NAMALWA (cell line): ENCODE measurements at places on chromosomes 1 and 21.

DNA sequence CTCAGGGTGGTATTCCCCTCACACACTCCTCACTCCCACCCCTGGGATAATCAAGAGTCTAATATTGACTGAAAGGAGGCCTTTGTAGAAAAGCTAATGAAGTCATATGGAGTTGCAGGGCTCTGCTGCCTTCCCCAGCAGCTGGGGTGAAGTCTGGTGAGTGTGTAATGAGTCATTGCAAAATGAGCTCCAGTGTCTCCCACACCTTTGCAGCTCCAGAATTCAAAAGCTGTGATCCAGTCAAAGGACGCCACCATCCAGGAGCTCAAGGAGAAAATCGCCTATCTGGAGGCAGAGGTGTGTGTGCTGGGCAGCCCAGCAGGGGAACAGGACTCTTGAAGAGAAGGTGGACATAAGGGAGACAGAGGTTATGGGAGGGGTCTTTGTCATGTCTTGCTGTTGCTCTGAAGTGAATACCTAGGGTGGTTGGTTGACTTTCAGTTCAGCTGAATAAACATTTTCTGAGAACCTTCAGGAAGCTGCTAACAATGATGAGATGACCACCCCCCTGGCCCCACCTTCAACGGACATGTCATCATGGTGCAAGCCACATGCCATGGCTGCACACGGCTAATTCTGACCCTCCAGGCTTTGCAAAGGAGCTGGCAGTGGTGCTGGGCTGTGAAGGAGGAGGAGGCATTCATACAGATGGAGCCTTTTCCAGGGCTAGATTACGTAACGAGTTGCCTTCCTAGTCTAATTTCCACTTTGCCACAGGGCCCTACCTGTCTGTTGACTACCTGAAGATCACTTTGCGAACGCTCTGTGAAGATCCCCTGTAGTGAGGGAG lies 32.2 kb upstream of the SNX27 start:
- no peak for DNase-seq

DNA sequence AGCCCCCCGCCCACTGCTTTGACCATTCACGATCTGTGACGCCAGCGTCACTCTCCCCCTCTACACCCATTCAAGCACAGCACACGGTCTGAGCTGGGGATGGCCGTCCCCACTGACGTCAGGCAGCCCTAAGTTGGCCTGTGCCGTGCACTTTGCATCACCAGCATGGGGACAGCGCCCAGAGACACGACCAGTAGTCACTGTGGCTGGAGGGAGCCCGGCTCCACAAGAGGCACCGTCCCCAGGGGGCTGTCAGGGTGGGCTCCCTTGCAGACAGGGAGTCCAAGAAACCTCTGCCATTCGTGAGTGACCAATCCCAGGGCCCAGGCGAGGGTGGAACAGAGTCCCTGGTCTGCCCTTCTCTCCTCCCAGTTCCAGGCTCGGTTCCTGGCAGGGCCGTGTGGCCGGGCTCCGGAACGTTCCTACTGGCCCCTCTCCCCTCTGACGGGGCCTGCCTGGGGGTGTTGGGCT lies 2.3 kb downstream of the KRTAP10-8 start:
- DNase-seq, result no peak

DNA sequence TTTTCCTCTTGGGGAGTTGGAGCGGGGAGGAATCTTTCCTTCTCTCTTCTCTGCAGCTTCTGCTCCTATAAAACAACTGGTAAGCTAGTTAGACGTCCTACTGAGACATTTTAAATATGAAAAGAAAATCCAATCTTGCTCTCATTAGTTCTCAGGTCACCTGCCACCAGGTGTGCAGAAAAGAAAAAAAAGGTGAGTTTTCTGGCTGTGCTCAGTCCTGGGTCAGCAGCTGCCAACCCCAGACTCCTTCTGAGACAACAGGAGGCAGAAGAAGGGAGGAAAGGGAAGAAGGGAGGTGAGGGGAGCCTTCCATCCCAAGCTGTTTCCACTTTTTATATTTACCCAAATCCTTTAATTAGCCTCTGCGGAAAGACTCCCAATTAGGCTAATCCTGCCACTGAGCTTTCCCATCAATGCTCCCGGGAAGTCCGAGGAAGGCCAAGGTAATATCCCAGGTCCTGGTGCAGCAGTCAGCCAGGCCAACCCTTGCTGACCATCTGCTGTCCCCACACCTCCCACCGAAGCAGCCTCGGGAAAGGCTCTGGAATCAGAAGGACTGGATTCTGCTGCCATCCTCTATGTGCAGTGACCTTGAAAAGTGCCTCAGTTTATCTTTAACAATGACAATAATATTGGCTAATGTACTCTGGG lies 33.4 kb downstream of the GLIS1 start:
- no peak for DNase-seq

DNA sequence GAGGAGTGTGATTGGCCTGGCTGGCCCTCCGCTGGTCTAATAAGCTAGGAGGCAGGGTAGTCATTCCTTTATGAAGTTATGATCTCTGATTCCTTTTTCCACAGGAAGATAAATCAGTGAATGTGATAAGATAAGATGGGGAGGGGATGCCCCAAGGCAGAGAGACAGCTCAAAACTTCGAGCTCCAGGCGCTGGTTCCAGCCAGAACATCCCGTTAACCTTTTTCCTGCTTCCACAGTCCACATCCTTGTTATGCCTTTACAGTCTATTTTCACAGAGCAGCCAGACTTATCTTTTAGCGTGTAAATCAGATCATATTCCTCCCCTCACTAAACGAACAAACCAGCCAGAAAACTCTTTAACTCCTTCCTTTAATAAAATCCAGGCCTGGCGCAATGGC lies 38.5 kb upstream of the BMP8B start:
- no peak for DNase-seq

DNA sequence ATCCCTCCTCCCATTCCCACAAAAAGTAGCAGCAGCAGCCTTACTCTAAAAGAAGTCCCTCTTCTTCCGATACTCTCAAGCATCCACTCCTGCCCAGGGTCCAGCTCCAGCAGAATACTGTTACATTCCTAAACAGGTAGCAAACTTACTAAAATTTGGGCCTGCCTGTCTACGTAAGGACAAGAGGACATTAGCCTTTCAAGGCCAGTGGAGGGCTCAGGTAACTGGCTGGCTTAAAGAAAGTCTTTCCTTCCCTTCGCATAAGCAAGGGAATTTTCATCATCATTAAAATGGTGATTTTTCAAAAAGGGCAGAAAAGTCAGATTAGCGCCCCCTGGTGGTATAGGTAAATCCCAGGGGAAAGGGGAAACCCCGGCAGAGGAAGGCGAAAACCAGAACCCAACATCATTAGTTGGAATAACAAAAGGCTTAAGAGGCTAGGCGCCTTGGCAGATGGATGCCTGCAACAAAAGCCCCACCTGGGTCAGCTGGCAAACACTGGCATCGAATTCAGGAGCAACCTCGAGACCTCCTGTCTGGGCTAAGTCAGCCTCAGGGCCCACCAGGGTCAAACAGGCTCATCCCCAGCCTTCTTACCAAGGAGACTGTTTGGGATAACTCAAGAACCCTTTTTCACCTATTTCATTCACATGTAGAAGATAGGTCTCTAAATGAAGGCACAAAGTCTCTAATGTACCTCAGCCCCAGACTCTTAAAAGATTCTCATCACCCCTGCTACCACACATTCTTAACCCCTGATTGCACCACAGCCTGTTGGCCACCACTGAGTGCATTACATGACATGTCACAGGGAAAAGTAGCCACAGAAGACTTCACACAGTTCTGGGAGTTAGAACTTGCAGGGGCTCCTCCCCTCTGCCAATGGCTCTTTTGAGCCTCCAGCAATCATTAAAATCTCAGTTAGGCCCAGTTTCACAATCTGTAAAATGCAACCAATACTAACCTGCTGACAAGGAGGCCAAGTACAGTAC lies 36.7 kb downstream of the ERI3 start:
- peak; percentile 63 for DNase-seq

DNA sequence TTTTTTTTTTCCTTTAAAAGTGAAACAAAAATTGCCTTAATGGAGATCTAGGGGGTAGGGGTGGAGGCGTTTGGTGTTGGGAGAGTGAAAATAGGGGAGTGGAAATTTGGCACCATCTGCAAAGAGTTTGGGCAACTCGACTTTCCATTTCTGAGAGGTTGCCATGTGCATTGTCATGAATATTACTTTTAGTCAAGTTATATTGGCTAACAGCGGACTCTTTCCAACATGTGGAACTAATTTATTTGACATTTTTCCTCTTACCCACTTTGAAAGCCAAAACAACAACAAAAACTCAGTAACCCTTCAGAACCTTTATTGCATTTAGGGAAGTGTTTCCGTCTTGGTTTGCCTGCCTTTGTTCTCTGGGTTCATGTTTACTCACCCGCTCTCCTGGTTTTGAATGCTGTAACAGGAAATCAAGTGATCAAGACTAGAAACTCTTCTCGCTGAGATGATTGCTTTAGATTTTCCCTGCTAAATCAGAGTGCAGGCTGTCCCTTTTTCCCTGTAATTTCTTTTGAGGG lies 70.4 kb downstream of the CACHD1 start:
- no peak for DNase-seq

DNA sequence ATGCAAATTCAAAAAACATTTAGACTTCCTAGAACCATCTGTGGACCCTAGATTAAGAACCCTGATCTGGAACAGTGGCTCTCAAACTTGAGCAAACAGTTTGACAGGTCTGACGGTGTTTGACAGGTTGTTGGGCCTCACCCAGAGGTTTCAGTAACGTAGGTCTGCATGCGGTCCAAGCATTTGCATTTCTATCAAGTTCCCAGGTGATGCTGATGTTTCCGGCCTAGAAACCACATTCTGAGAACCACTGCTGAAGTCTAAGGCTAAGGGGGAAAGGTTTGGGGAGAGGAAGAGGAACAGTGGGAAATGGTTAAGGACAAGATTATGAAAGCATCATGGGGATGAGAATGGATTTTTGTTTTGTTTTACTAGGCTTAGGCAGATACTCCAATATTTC lies 48.6 kb downstream of the MDM4 start:
- DNase-seq, result peak; percentile 65

- DNase-seq, result peak; percentile 52
These were observed 66.1 kb downstream of the FASLG start for GRCh38 chr1:172724765-172725613.

DNA sequence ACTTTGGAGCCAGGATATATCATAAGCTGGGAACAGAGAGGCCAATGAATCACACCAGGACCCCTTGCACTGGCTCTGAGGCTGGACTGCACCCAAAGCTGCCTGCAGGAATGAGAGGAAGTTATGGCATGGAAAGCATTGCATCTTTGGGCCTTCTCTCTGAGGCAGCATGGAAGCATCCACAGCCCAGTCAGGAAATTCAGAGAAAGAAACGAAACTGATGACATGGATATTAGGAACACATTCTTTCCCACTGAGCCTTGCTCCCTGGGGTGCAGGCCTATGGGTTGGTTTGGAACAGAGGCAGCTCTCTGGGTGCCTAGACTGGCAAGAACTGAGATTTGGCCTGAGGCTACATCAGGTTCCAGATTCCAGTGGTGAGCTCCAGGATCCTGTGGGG lies 98.6 kb downstream of the NGF start:
- DNase-seq, result no peak

- DNase-seq, result no peak
These were observed 3.2 kb upstream of the QSOX1 start for GRCh38 chr1:180151508-180151907.

- DNase-seq, result peak; percentile 23
These were observed 55.1 kb upstream of the RGS4 start for GRCh38 chr1:163013826-163014600.

DNA sequence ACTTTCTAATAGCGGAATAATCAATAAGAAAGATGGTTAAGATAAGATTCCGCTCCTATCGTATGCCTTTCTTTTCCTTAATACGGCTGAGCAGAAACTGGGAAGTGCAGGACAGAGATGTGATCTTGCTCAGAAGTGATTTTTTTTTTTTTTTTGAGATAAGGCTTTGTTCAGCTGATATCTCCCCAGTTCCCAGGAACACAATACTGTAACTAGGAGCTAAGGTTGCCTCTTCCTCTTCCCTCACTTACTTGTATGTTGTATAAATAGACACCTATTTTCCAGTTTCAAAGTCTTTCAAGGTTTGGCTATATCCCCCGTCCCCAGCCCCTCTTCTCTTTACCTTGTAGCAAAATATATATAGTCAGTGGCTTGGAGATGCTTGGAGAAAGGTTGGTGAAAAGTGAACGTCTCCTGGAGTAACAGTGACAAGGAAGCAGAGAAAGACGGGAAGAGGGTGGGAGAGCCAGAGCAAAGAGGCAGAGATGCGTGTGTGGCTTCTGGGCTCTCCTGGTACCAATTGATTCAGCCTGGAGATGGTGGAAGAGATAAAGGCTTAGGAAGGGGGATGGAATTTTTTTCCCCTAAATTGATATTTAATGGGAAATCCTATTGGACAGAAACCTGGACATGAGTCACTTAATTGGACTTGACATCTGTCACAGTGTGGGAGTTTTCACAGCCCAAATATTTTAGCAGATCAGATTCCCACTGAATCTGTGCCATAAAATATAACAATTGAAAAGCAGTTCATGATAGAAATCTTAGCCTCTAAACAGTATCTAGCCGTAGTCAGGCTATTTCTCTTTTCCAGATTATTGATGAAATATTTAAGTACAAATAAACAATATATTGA lies at the start of gene NHLH2:
Gene NHLH2, minus strand, starts transcription at position 522 of the 856 bp plus-strand sequence. CDS start 2,754 bp downstream, outside the sequence.
- no peak for DNase-seq

DNA sequence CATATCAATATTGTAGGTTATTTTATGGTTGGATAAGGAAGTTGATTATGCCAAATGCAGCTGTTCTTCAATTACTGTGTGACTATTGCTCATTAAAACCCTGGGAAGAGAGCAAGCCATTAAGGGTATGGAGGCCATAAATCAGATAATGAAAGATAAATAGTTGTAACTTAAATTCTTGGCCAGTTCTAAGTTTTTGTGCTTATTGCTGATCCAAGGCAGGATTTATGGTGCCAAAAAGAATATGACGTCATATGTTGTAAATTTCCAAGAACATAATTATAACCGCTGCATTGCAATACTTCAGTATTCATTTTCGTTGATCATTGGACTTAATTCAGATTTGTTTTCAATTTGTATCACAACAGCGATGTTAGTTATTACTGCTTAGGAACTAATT lies 211.6 kb downstream of the LRRC40 start:
- DNase-seq, result no peak

GRCh38 chr1:87615901-87616300 lies 287.2 kb downstream of the LMO4 start:
- DNase-seq, result no peak

- peak; percentile 81 for DNase-seq
These were observed at the start of gene OLFML3 for GRCh38 chr1:113978863-113979702. Gene OLFML3, plus strand, starts transcription at chr1:113979474. Its CDS starts 43 bp downstream, at chr1:113979517.

DNA sequence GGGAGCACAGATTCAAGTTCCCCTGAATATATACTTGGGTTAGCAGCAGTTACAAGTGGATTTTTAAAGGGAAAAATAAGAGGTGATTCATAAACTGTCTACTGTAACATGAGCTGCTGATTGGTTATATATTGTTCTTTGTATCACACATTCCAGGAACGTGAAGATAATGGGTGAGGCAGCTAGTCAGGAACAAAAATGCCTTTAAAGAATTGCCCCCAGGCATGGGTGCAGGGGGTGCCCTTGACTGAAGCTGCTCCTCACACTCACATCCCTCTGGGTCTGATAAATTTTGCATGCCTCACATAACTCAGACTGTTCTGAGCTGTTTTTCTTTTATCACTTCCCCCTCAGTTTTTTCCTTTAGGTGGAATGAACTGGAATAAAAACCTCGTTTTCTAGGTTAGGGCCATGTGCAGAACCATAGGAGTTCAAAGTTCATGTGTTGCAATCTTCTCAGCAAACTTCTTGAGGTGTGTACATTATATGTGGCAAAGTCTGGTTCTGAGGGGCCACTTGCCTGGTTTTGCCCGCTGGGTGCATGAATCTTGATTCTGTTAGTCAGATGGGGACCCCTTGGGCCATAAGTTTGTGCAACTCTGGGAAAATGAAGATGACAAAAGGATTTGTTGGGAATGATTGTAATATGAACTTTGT lies 21.1 kb downstream of the TBX19 start:
- no peak for DNase-seq

- no peak for DNase-seq
These were observed 16.5 kb upstream of the TSPAN2 start for GRCh38 chr1:115105831-115106230.

- no peak for DNase-seq
These were observed 29.5 kb downstream of the KCNA3 start for GRCh38 chr1:110645211-110645610.
